ENCODE measurements at places on chromosomes 13 and 19.

GRCh38 chr13:92896842-92897241, 329.8 kb upstream of the GPC6 start:
- no peaks in the 10 kb centered on the region for H3K36me3 ChIP-seq
- no peak for DNase-seq
- no peak overlapping the region for H3K27ac ChIP-seq
- no peak overlapping the region for H3K4me3 ChIP-seq

GRCh38 chr13:76329866-76330580, 556.2 kb downstream of the KCTD12 start:
- no peak overlapping the region for H3K27ac ChIP-seq
- no peak for DNase-seq
- H3K27me3 ChIP-seq: no peaks in the 10 kb centered on the region

DNA sequence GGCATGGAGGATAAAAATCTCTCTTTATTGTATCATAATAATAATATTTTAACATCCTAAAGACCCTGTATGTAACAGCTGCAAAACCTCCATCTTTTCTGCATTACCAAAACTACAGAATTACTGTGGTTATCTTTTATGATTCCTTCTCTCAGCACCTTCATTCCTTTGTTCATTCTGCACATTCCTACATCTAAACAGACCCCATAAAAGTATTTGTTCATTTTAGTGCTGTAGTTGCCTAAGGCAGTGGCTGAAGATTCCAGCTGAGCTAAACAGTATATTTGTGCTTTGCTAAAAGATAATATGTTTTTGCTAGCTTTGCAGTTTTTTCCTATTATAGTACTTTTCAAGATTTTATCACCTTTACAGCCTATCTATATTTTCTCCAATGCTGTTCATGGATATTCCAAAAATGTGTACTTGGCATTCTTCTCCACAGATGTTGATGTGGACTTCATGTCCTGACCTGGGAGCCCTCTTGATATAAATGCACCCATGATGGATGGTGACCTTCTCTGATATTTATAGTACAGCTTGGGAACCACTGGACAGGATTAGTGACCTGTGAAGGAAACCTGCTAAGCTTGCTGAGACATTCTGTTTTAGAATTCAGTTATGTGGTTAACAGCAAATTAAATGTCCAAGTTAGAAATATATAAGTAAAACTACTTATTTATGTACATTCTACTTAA, 2832.9 kb upstream of the PCDH20 start:
- H3K4me1 ChIP-seq: no peaks in the 10 kb centered on the region
- no peak overlapping the region for H3K27ac ChIP-seq
- no peak for DNase-seq
- H3K36me3 ChIP-seq: no peaks in the 10 kb centered on the region
- H3K4me3 ChIP-seq: no peak overlapping the region

DNA sequence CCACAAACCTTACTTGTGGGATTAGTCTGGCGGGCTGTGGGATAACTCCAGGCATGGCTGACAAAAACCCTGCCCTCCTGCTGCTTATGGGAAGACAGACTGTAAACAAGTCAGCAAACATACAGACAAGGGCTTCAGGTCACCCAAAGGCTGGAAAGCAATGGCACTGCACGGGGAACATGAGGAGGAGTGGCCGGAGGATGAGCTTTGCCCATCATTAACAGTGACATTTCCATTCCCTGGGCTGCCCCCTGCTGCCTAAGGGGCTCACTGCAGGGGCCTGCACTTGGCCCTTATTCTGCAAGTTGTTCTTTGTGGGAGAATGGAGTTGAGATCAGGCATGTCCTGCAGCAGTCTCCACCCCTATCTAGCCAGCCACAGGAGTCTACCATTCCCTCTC, 91.3 kb downstream of the UQCRFS1 start:
- H3K4me3 ChIP-seq: no peak overlapping the region
- no peak for DNase-seq
- H3K27ac ChIP-seq: no peak overlapping the region

GRCh38 chr13:95245071-95245470, 56.2 kb downstream of the ABCC4 start:
- H3K27ac ChIP-seq: no peak overlapping the region
- no peaks in the 10 kb centered on the region for H3K4me1 ChIP-seq
- DNase-seq: no peak
- H3K4me3 ChIP-seq: no peak overlapping the region
- no peaks in the 10 kb centered on the region for H3K36me3 ChIP-seq

All from aorta (tissue), 5 donors.